ENCODE measurements at places on chromosomes 16 and 17.

DNA sequence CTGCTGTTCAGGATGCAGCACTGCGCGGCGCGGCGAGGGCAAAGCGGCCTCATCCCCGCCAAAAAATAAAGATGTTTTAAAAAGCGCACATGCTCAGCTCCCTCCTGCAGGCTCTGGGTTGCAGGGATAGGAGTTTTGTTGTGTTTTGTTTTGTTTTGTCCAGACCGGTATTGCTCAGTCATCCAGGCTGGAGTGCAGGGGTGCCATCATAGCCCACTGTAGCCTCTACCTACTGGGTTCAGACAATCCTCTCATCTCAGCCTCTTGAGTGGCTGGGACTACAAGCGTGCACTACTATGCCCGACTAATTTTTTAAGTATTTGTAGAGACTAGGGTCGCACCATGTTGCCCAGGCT lies 636 bp downstream of the WWOX start:
- no peak for DNase-seq

- no peak for DNase-seq
Observed at GRCh38 chr17:58947824-58948223, 158.9 kb downstream of the TRIM37 start.

DNA sequence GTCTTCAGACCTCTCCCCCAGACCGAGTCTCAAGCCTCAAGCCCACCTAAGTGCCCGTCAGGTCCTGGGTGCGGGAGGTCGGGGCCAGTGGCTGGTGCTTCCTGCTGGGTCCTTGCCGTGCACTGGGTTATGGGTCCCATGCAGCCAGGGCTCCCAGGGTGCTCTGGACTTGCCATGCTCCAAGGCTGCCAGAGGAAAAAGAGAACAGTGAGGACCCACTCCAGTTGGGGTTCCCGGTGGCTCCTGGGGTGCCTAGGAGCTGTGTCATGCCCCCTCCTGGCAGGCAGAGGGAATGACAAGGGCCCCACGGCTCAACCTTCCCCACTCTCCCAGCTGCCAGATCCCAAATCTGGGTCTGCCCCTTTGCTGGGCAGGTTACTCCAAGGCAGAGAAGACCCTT lies 3.8 kb downstream of the SNX20 start:
- DNase-seq: peak; percentile 83

DNA sequence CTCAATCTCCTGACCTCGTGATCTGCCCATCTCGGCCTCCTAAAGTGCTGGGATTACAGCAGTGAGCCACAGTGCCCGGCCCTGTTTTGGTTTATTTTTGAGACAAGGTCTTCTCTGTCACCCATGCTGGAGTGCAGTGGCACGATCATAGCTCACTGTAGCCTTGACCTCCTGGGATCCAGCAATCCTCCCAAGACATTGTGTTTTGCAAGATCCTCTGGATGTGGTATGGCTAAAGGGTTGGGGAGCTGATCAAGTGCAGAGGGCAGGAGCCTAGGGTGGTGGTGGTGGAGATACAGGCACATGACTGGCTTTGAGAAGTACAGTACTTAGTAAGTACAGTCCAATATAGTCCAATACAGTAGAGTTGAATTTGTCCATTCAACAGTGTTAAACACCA lies 16.6 kb upstream of the TNS4 start:
- no peak for DNase-seq

DNA sequence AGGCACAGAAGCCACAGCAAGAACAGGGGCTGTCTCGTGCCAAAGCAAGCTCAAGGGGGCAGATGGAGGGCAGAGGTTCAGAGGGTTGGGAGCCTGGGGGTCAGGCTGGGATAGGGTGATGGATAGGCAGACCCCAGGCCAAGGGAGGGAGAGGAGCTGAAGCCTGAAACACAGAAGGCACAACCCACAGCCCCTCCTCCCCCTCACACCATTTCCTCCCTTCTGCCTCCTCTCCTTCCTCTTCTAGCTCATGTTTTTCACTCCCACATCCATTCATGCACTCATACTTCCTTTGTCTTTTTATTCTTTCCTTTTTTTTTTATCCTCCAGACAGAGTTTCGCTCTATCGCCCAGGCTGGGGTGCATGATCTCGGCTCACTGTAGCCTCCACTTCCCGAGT lies 61.1 kb downstream of the SOCS1 start:
- no peak for DNase-seq

DNA sequence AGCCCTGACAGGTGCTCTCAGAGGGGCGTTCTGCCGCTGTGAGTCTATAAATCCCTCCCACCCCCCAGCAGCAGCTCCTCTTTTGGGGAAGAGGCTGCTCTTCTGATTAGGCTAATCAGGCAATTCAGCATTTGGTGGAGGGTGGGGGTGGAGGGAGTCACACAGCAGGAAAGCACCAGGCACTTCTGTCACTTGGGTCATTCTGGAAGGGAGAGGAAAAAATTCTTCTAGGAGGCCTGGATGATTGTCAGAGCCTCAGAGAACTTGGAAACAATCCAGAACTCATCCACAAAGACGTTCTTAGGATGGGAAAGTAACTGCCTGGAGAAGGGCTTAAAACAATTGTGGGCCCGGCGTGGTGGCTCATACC lies 7.3 kb upstream of the SSTR2 start:
- DNase-seq: no peak

GRCh38 chr17:39818358-39819000 lies 45.6 kb downstream of the IKZF3 start:
- DNase-seq: no peak

DNA sequence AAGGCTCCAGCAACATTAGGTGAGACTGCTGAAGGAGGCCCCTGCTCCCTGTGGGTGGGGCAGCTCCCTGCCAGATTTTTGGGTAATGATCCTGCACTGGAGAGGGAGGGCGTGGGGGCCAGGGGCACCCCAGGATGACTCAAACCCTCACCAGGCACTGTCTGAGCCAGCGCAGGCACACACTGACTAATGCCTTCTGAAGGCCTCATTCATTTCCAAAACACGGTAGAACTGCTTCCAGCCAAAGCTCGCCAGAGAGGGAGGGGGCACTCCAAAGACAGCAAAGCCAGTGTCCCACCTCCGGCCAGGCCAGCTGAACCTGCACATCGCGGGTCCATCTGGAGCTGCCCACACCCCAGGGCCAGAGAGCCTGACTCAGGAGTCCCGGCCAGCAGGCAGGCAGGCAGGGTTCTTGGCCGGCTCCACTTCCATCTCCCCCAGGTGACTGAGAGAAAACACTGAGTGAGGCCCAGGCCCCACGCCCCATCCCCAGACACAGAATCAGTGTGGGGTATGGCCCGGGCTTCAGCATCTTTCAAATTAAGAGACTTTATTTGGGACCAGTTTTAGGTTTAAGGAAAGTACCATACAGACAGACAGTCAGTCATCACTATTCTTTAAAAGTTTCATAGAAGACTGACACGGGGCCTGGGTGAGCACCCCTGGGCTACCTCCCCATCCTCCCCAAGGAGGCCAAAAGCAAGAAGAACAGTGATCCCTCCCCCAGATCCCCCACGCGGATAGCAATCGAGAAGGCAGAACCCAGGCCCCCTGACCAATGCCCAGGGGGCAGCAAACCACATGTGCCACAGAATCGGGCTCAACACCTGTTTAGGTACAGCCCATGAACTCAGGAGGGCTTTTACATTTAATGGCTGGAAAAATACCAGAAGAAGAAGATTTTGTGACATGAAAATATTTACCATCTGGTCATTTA lies 2.3 kb downstream of the PIEZO1 start:
- DNase-seq: peak; percentile 95

DNA sequence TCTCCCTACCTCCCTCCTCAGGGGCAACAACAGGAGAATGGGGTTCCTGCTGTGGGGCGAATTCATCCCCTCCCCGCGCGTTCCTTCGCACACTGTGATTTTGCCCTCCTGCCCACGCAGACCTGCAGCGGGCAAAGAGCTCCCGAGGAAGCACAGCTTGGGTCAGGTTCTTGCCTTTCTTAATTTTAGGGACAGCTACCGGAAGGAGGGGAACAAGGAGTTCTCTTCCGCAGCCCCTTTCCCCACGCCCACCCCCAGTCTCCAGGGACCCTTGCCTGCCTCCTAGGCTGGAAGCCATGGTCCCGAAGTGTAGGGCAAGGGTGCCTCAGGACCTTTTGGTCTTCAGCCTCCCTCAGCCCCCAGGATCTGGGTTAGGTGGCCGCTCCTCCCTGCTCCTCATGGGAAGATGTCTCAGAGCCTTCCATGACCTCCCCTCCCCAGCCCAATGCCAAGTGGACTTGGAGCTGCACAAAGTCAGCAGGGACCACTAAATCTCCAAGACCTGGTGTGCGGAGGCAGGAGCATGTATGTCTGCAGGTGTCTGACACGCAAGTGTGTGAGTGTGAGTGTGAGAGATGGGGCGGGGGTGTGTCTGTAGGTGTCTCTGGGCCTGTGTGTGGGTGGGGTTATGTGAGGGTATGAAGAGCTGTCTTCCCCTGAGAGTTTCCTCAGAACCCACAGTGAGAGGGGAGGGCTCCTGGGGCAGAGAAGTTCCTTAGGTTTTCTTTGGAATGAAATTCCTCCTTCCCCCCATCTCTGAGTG lies 5.9 kb upstream of the LASP1NB start:
- no peak for DNase-seq

DNA sequence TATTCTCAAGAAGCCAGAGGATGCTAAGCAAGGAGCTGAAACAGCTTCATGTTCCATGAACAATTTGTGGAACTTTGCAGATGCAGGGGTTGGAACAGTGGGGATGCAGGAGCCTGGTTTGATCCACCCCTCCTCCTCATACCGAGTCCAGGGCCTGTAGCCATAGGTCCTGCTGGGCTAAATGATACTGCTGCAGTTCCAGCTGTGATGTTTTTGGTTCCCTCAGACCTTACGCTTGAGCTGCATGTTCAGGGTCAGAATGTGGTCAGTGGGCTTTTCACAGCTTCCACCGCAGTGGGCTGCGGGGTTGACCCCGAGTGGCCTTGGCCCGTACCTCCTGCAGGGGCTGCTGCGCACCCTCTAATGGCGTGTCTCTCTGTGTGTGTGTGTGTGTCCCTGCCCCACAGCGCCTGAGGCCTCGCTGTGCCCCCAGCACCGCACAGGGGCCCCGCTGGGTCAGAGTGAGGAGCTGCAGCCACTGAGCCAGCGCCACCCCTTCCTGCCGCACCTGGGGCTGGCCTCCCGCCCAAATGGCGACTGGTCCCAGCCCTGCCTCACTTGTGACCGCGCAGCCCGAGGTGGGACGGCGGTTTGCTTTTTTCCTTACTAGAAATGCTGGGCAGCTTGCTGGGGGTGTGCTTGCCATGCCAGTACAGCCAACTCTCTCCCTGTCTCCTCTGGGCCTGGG lies 48.2 kb downstream of the EPN2 start:
- no peak for DNase-seq

GRCh38 chr17:70107904-70108565 lies 33.0 kb downstream of the KCNJ16 start:
- DNase-seq: no peak

DNA sequence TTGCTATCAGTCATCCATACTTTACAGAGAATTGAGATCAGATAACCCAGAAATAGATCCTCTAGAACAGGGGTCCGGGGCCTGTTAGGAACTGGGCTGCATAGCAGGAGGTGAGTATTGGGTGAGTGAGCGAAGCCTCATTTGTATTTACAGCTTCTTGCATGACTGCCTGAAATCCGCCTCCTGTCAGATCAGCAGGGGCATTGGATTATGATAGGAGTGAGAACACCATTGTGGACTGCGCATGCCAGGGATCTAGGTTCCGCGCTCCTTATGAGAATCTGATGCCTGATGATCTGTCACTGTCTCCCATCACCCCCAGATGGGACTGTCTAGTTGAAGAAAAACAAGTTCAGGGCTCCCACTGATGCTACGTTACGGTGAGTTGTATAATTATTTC lies 13.0 kb upstream of the SCIMP start:
- no peak for DNase-seq

- no peak for DNase-seq
Observed at GRCh38 chr16:82643136-82643535, 16.4 kb downstream of the CDH13 start.

DNA sequence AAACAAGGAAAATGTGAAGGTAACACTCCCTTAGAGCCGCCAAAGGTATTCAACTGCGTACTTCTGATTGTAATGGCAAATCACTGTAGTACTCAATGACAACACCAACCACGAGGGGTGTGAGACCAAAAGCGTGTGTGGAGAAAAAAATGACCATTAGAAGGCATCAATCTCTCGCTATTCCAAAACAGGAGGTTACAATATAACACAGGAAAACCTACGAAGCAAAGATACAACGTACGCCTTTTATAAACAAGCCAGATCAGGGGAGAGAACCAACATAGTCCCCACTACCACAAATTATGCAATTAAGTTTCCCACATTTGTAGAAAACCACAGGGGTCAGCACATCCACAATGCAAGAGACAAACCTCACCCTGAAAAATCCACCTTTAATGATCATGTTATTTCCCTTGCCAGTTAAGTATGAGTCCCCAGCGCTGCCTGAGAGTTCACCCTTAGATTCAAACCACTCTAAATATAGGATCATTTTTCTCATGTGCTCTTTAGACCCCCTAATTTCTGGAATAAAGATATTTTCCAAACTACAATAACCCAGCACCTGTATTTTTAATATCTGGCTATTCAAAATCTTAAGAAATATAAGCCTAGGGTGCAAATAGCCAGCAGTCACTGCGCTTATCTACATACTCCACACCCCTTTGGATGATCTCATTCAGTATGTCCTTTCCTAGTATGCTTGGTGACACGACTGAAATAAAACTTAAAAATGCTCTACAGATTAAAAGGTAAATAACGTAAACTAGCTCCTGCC lies 12.4 kb downstream of the TEX14 start:
- no peak for DNase-seq

DNA sequence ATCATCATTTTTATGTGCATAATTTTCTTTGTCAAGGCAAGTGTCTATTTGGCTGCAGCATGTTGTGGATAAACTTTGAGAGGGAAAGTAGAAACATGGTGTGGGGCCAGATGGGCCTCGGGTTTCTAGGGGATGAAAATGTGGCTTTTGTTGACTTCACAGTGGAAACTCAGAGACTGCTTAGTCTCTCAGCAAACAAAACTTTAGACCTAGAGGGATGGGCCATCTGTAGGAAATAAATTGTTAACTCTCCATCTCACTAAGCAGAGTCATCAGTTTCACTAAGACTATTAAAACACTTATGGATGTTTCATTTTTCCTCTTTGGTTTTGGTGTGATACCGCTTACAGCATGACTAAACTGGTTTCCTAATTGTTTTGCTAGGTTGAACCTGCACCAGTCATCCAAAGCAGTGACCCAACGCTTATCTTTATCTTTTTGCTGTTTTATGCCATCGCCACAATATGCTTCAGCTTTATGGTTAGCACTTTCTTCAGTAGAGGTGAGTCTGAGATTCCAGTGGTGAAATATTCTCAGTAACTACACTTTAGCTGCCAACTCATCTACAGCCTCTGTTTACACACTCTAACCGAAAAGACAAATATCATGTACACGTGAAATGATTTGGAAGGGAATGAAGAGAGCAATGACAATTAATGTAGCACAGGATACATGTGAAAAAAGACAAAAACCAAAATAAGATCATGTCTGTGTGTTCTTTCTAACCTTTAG lies 60.6 kb upstream of the CRYM start:
- no peak for DNase-seq

- DNase-seq: no peak
Observed at GRCh38 chr16:69680358-69680757, 46.0 kb downstream of the NQO1 start.
